Stimulated activated CD8-positive, alpha-beta memory T cell treated with anti-CD3 and anti-CD28 coated beads, Interleukin-15, amount 100 ng/mL, for 1 hour (primary cell): ENCODE measurements at places on chromosomes 4 and X.

DNA sequence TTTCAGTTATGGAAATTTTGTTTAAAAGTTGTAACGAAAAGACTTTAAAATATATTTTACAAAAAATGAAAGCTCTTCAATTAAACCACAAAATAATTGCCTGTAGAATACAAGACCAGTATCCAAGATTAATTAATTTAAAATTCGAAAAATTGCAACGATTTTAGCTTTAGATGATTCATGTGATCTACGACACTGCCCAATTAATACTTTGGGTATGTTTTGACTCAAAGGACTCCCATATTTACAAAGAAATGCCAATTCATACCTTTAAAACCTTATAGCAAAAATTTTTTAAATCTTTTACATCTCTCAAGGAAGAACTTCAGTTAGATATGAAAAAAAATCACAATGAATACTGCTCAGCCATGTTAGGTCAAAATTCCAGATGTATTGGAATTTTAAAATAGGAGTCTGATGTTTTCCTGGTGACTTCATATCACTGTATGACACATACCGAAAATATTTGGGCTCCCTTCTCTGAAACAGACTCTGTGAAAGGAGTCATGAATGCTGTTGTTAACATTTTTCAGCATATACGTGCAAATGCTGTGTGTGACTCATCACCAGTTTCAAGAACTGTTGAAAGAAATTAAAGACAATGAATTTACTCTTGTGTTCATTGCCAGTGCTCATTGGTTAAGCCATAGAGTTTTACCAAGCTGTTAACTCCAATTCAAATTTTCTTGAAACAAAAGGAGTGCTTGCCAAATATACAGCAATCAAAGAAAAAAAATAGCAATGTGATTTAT is 13.8 kb upstream of the SMS start:
- DNase-seq: no peak

GRCh38 chrX:132406106-132406505 is 82.7 kb downstream of the MBNL3 start:
- DNase-seq: no peak

DNA sequence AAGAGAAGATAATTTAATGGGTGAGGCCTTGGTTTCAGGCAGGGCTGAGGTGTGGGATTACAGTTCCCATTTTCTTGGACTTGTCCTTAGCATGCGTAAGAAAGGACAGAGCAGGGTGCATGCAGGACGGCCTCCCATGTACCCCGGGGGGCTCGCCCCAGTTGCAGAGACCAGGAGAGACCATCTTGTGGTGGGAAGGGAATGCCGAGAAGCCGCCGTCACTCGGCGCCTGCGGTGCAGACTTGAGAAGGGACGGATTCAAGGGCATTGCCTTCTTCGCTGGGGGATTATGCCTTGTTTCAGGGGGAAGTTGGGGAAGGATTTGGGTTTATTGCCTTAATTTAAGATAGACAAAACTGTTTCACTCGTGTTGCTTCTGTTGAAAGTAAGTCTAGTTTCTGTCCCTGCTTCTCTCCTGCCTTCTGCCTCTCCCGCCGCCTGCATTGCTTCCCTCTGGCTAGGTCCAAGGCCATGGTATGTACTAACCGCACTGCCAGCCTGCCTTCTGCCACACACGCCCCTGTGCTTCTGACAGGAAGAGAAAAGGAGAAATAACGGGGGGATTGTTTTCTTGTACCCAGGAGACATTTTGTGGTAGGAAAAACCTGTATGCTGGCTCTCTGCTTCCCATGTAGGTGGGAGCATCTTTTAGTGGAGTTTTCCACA is 175.9 kb downstream of the DCLK2 start:
- no peak for DNase-seq

DNA sequence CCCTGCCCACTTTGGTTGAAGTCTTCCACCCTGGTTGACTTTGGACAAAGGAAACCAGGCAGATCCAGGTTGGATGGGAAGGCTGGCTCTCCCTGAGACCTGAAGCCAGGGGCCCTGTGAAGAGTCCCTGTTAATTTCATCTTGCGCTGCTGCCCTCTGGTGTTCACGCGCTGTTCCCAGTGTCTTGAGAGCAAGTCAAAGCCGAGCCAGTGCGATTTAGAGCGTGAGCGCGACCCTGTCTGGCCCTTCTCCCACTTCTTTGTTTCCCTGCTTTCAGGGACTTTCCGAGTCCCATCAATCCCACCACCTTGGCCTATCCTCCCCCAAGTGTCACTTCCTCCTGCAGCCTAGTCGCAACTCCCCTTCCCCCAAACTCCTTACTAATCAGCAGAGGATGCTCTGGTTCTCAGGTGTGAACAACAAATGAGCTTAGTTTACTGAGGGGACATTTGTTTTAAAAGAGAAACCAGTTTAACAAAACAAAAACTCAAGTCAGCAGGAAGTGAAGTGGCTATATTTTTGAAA is 25.8 kb upstream of the CHRNA9 start:
- DNase-seq: peak; percentile 92

- no peak for DNase-seq
Measured at GRCh38 chrX:63186137-63186536, 165.0 kb downstream of the SPIN4 start.

DNA sequence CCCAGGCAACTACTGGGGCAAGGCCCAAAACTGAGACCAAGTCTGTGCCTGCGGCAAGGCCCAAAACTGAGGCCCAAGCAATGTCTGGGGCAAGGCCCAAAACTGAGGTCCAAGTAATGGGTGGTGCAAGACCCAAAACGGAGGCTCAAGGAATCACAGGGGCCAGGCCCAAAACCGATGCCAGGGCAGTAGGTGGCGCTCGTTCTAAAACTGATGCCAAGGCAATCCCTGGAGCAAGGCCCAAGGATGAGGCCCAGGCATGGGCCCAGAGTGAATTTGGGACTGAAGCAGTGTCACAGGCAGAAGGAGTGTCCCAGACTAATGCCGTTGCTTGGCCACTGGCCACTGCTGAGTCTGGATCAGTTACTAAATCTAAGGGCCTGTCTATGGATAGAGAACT is 2.7 kb downstream of the GPRASP2 start:
- no peak for DNase-seq

DNA sequence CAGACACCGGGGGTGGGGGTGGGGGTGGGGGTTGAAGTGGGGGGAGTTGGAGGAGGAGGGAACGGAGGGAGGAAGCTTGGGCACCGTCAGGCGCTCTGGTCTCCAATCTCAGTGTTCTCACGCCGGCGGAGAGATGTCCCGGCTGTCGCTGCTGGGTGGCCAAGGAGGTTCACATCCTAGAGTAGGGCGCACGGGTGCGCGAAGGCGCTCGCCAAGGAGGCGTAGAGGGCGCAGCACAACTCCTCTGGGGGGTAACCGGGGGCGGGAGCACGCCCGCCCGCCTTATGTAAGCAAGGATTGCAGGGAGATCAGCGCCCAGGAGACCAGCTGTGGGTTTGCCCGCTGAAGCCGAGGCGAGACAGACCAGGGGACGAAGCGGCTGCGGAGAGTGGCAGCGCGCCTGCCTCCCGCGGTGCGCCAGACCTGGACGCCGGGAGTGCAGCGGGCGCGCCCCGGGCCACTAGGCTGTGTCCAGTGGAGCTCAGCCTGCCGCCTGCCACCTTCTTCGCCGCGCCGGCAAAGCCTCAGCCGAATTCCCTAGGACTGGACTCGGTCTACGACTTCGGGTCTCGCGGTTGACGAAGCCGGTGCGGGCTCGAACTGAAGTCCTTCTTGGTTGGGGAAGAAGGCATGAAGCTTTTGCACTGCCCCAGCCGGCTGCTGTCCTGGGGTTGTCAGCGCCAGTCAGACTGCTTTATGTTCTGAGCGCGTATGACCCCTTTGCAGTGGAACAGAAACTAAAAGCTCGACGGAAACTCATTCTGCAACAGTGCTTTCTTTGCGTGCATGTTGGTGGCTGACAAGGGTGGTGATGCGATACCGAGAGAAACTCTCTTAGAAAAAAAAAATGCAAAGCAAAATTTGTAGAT is 707 bp upstream of the UNC5C start:
- DNase-seq: no peak

DNA sequence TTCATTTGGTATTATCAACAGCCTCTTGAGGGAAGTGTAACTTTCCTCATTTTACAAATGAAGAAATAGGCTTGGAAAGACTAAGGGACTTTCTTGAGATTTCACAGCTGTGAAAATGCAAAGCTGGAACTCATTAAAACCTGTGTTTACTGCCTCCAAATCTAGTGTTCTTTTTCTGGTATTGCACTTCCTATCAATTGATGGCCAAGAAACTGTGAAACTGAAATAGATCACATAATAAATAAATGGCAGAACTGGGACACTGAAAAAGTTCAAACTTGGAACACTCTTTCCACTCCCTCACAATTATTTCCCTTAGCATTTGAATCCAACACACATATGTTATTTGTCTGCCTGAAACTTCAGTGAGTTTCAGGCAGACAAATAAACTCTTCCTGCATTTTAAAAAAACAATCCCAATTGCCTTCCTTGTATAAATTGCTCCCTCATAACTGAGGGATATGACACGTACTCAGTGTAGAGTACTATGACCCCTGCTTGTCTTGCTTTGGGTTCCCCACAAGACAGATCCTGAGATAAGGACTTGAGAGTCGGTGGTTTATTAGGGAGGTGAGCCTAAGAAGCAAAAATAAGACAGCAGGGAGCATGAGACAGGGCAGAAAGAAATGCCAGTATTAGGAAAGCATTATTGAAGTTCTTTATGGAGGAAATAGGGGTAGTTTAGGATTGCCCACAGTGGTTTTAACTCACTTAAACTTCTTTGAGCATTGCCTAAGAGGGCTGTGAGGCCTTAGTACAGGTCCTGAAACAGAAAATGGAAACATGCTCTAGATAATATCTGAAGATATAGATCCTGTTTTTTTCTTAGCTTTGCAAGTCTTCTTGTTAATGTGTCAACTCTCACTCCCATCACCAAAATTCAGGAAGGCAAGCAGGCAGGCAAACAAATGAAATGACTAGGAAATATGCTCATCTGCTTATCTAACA is 33.9 kb downstream of the RTL3 start:
- DNase-seq: no peak

GRCh38 chr4:2833671-2834000 is 10.0 kb upstream of the ADD1 start:
- no peak for DNase-seq

DNA sequence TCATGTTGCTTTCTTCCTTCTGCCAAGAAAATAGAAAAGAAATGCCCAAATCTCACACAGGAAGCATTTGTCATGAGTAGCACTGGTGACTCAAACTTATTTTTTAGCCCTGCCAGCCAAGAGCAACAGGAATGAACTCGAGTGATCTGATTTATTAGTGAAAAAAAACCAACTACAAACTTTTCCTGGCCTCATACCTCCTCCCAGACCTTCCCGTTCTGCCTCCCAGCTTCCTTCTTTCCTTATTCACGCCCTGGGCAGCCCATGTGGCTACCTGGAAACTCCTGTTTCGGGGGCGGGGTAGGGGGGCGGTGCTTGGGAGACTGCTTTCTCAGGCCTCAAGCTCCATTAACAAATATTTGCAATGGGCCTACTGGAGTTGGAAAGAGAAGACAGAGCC is 178.5 kb downstream of the NHS start:
- no peak for DNase-seq

- no peak for DNase-seq
Measured at GRCh38 chr4:6573986-6574746, 823 bp upstream of the MAN2B2 start.

DNA sequence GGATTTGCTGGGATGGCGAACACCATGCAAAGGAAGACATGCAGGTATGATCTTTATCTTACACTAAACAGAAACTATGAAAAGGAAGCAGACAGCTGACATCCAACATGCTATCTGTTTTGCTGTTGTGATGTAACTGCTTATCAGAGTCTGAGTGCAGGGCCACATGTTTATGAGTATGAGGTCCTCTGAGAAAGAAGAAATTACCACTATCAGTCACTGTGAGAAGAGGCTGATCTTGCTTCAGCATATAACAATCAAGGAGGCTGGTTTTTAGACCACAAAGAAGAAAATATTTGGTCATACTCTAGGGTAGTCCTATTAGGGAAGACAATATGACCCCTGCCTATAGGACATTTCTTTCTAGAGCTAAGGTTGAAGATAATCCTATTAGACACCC is 18.5 kb downstream of the CLGN start:
- DNase-seq: no peak

- no peak for DNase-seq
Measured at GRCh38 chr4:188976644-188977115, 837.4 kb downstream of the TRIML1 start.

- peak; percentile 49 for DNase-seq
Measured at GRCh38 chrX:18674788-18675735, 3.2 kb upstream of the RS1 start.

DNA sequence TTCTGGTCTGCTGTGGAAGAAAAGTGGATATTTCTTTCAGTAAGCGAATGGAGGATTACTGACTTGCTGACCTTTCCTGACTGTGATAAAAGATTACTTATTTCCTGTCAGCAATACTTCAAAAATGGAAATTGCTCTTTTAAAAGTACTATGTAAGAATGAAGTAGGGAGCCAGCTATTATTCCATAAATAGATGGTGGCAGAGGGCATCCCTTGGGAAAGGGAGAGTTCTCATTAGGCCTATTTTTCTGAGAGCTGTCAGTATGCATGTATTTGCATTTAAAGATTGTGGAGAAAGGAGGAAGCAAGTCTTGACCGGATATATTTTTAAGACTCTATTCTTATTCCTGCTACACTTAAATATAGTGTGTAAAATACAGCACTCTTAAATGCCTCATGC is 37.2 kb downstream of the TMEM47 start:
- DNase-seq: no peak

GRCh38 chr4:156672492-156673305 is 298.9 kb downstream of the PDGFC start:
- no peak for DNase-seq

DNA sequence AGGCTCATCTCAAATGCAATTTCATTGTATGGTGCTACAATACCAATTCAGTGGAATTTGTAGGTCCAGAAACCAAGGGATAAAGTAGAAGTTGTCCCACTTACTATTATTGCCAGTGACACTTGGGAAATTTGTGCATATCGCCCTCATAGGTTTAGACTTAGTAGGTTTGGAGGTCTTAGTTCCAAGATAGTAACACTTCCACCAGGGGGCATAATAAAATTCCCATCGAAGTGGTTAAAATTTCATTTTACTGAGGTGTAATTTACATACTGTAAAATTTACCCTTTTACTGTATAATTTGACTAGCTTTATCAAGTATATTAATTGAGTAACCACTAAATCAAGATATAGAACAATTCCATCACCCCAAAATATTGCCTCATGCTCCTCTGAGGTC is 174.6 kb downstream of the INPP4B start:
- no peak for DNase-seq

DNA sequence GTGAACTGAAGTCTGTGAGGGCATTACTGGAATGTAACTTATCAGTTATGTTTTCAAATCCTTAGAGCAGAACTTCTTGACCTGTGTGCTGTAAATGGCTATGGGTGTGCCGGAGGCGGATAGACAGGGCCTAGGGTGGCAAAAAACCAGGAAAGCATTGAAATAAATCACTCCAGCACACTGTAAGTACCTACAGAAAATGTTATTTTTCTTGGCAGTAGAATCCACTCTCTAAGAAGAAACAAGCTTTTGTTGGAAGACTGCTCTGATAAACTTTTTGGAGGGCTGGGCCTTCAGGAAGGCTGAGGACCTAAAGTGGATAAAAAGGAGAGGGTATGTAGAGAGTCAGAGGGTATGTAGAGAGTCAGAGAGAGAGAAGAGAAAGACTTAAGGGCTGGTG is 14.9 kb downstream of the CPE start:
- DNase-seq: no peak

- DNase-seq: no peak
Measured at GRCh38 chrX:109728173-109728535, 4.9 kb downstream of the ACSL4 start.
